Aorta (tissue), 5 donors: ENCODE measurements at places on chromosomes 3 and 15.
A peak's percentile ranks its signal among the peaks of the same experiment; 100 is the strongest.

- DNase-seq, result no peak
These were observed 4.5 kb downstream of the EOGT start for GRCh38 chr3:69008980-69009379.

GRCh38 chr15:74226761-74227540 lies 9.2 kb upstream of the CCDC33 start:
- DNase-seq, result no peak

- no peak for DNase-seq
These were observed 75.9 kb downstream of the TMEM108 start for GRCh38 chr3:133113927-133114597.

- DNase-seq, result no peak
These were observed 24.3 kb downstream of the ATP10A start for GRCh38 chr15:25838871-25839195.

DNA sequence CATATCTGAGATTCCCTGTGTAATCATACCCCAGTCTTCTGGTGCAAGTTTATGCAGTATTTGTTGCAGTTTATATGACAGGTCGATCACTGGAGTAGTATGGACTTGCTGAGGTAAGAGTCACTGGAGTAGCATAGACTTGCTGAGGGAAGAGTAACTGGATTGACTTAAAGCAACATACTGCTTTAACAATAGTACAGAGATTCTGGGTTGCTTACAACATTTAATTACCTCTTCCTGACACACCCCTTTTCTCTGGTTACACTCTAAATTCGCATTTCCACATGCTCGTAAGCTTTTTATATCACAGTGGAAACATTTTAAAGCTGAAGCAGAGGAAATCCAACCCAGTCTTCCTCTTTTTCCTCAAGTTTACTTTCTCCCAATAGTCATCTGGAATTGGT lies 11.8 kb downstream of the AAGAB start:
- no peak for DNase-seq

- no peak for DNase-seq
These were observed 249.1 kb downstream of the UACA start for GRCh38 chr15:70514251-70514650.

DNA sequence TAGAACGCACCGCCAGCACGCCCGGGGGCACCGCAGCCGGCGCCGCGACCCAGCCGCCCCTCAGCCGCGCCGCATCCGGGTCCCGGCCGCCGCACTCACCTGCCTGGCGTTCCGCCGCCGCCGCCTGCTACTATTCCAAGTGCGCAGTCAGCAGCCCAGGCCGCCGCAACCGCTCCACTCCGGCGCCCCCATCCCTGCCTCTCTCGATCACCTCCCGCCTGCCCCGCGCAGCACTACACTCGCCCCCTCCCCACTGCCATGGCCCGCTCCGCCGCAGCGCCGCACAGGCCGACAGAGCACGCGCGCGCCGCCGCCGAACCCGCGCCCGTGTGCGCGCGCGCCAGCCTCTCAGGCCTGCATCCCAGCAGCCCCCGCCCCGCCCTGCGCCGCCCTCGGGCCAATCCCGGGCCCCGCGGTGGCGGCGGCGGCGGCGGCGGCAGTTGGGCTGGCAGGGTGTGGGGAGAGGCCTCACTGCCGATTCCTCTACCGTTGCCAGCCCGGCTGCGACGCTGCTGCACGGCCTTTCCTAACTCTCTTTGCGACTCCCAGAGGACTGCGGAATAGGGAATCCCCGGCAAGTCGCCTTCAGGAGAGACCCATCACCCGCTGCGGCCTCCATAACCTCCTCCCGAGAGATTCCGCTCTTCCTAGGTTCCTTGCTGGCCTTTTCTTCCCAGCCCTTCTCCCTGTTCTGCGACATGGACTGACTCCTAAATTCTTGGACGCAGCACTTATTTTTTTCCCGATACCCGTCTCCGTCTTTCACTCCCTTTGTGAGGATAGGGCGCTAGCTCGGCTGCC lies at the start of gene PIK3CB:
TSS of gene PIK3CB (minus strand) at position 333 of the 801 bp plus-strand sequence. CDS start 75,585 bp downstream, outside the sequence.
- peak; percentile 94 for DNase-seq
